Ureter (tissue), 1 donor: ENCODE measurements at places on chromosomes 1 and 21.

DNA sequence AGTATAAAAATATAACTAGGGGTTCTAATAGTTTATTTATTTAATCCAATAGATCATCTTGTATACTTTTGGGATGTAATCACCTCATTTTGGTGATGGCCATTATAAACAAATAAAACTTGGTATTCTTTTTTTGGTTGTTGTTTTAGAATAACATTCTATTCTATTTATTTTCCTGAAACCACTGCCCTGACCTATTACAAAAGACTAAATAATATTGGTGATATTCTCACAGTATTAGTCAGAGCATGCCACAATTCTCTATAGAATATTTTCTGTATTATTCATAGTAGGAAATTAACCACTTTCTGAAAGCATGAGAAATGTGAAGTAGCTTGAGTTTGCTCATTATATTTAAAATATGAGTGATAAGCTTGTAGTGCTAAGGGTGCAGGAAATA, 54.1 kb upstream of the LRRC7 start:
- no peak for DNase-seq

DNA sequence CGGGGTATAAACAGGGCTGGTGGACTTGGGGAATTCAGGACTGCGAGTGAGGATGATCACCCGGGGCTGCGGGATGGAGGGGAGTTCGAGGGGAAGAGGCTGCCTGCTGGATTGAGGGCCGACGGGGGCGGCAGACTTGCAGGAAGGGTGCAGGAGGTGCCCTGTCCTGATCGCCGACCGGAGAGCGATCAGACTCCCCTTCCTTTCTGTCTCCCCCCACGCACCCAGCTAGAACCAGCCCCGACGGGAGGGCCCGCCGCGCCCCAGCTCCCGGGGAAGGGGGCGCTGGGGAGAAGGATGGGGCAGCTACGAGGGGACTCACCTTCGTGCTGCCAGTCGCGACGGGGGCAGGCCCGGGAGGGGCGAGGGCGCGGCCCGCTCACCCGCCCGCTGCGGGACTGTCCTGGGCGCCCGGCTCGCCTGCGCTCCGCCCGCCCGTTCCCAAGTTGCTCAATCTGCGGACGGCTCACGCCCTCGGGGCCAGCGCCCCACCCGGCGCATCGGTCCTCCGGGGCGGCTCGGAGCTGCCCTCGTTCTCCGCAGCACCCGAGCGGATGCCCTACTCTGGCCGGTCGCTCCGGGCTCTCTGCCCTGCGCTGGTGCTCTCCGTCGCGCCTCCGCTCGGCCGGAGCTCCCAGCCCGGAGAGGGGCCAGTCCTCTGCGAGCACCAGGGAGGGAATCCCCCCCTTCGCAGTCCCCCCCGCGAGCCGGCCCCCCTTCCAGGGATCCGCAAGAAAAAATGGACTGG, at the start of gene RSPO1:
Gene RSPO1, minus strand, starts transcription at position 649 of the 748 bp plus-strand sequence. CDS start 5,231 bp downstream, outside the sequence.
- no peak for DNase-seq

- no peak for DNase-seq
These were observed 28.9 kb downstream of the INAVA start for GRCh38 chr1:200923601-200924000.

GRCh38 chr1:171258429-171258828, 10.1 kb downstream of the FMO1 start:
- DNase-seq = no peak

- DNase-seq = peak; percentile 64
These were observed 582 bp downstream of the SLC37A1 start for GRCh38 chr21:42513985-42514882.

- DNase-seq = no peak
These were observed 30.9 kb downstream of the KCTD3 start for GRCh38 chr1:215597961-215598360.
